ENCODE measurements at places on chromosomes 11 and 22.

DNA sequence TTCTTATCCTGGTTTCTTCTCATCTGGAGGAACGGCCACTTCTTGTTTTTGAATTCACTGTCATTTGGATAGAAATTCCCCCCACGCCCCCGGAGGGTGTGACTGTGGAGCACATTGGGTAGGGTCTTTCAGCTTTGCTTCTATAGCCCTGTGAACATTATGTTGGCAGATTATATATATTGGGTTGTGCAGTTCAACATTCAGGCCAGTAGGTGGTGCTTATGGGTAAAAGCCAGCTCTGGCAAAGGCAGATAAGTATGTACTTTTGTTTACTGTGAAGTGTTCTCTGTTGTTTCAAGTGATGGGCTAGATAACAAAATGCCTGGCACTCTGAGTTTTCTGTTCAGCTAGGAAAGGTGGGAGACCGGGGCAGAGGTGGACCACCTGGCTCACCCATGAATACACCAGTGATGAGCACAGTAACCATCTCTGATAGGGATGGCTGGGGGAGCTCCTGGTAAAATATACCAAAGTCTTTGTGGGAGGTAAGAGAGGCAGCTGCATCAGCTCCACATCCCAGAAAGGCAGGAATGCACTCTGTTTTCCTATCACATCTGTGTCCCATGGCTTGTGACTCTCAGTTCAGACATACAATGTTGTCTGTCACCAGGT is 1348.2 kb upstream of the RAG2 start:
- DNase-seq: peak; percentile 4

GRCh38 chr11:76602431-76602861 is 68.1 kb downstream of the LRRC32 start:
- DNase-seq: peak; percentile 27

- peak; percentile 89 for DNase-seq
Observed at GRCh38 chr11:65899356-65900124, 648 bp downstream of the FOSL1 start.

GRCh38 chr11:72081184-72081644 is 564 bp downstream of the LRRC51 start:
- no peak for DNase-seq

DNA sequence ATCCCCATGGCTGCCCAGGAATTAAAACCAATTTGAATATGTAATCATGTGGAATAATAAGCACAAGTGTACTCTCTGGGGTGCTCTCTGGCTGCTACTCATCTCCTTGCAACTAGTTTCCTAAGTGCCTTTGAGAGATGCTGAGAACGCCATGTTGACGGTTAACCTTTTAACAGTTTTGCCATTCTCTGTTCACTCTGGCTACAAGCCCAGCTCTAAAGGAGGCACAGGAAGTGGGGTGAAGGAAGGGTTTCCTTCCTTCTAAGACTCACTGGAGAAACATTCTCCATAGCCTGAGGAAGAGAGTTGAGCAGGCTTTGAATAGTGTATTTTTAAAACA is 122.0 kb upstream of the ZC3H12C start:
- no peak for DNase-seq

All from H7 (cell line).